Activated CD8-positive, alpha-beta memory T cell treated with anti-CD3 and anti-CD28 coated beads for 4 hours (primary cell): ENCODE measurements at places on chromosomes 4 and X.
A peak's percentile ranks its signal among the peaks of the same experiment; 100 is the strongest.

DNA sequence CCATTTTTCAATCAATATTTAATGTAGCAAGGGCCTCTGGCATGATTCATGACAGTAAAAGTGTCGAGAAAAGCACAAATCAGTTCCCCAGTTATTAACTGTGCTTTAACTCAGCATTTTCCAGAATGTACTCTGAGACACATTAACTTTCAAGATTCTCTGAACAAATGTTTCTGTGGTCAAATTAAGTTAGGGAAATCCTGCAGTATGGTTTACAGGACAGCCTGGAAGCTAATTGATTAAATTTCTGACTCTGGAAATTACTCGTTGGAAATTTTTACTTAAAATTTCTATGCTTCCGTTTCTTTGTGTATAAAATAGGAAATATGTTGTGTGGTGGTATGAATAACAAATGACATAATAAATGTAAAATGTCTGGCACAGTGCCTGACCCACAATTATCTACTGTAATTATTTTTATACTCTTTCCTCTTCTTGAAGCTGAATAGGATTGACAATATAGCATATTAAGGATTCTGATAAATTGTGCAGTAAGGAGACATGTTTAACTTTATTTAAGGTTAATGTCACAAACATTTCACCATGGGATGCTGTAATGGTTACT, 33.7 kb downstream of the STK32B start:
- DNase-seq: no peak

DNA sequence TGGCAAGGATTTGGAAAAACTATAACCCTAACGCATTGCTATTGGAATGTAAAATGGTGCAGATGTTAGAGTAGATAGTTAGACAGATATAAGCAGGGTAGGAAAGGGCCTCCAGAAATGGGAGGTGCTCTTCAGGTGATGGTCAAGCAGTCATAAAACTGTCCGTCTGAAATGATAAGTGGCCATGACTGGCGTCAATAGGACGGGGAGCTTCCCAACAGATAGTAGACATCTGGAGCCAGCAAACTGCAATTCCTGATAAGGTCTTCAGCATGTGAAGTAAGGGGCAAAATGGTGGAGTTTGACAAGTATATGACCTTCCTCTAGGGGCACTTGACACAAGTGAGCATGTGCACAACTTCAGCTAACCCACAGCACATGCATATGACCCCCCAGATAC, 250.4 kb downstream of the MAGEB5 start:
- DNase-seq: no peak

DNA sequence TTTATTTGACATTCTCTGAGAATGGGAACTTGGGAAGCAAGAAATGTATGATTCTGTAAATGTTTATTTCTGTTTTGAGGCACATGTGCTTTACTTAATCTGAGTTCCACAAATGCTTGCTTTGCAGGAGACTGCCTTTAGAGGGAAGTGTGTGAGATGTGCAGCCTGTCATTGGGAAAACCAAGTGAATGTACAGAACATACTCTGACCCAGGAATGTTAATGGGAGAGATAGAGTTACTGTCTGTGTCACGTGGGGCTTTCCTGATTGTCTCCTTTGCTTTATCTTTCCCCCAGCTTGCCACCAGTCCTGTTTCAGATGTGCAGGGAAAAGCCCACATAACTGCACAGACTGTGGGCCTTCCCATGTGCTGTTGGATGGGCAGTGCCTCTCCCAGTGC, 218.6 kb upstream of the ANXA3 start:
- DNase-seq: no peak

DNA sequence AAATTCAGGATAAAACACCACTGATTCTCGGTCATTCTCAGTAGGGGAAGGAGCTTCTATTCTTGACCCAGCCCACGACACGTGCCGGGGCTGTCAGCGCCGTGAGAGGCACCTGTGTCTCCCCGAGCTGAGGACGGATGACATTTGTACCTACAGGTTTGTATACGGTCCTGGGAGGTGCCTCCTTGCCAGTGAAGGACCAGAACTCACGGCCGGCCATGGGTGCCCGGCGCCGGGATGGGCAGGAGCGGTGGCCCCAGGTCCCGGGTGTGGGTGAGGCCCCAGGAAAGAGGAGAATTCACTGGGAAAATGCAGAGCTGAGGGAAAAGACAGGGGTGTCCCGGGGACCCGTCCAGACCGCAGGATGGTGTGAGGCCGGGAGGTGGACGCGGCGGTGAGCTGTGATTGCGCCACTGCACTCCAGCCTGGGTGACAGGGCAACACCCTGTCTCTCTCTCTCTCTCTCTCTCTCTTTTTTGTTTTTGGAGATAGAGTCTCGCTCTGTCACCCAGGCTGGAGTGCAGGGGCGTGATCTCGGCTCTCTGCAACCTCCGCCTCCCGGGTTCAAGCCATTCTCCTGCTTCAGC, 48.9 kb upstream of the PPP2R3B start:
- no peak for DNase-seq

- no peak for DNase-seq
Measured at GRCh38 chr4:52939325-52939724, 77.2 kb downstream of the RASL11B start.

DNA sequence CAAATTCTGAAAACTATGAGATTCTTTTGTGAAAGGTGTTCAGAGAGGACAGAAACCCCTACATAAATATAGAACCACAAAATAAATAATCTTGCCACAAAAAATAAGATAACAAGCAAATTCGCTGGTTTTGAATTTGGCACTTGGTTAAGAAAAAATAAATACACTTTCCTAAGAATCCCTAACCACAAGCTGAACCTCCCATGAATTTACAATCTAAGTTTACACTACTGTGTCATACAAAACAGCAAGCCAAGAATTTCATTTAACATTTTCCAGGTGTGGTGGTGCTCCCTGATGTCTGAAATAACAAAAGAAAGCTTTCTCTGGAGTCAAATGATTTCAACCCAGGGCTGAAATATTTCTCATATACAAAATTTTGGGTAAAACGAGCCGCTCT, 121.0 kb downstream of the KCNIP4 start:
- no peak for DNase-seq

GRCh38 chr4:68927165-68927564, 24.4 kb downstream of the UGT2A3 start:
- DNase-seq: no peak

GRCh38 chr4:139704915-139705485, 39.4 kb downstream of the MGST2 start:
- DNase-seq: no peak

GRCh38 chr4:173490817-173491528, 39.1 kb downstream of the HAND2 start:
- DNase-seq: no peak

- DNase-seq: no peak
Measured at GRCh38 chr4:107243141-107243781, 207.1 kb upstream of the DKK2 start.

DNA sequence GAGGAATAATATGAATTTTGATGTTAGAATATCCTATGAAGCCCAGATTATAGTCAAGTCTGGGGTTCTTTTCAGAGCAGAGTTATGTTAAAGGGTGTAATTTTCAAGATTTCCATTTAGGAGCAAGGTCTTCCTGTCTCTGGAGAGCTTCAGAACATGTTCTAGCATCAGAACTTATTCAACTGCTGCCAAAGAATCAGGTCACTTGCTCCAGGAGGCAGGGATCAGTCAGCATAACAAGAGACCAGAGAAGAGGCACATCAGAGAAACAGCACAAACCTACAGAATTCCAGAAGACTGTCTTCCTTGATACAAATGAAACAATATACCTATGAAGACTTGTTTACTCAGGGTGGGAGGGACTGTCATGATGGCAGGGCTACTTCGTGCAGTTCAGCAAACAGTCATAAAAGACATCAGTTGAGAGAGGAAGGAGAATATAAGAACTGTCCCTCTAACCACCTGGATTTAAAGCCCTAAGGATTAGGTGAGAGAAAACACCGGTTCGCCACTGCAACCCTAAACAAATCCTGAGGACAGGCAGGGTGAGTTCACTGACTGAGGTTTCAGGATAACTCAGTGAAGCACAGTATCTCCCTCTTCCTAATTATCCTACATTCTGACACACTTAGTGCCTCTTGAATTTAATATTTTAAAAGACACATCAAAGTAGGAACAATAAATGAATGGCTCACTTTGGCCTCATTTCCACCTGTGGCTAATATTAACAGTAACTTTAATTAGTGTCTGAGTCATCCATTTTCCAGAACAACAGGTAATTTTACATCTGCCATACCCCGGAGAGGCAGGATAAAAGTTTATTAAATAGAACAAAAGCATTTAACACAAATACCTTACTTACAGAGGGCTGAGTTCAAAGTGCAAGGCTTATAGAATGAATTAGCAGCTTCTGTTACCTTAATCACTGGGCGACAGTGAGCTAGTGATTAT, 93.0 kb downstream of the HDAC8 start:
- no peak for DNase-seq

DNA sequence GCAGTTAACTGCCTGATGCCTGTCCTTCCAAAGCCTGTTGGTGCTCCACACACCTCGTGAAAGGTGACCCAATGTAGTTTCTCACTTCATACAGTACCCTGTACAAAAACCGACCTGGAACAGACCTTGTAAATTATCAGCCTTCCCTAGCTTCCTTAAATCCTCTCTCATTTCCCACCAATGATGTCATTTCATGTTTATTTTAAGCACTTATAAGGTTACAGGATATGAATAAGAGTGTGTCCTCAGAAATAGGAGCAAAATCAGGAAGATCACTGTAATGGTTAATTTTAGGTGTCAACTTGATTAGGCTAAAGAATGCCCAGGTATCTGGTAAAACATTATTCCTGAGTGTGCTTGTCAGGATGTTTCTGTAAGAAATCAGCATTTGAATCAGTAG, 44.7 kb downstream of the TMEM150C start:
- DNase-seq: no peak

- no peak for DNase-seq
Measured at GRCh38 chr4:139267301-139267700, 12.7 kb downstream of the MGARP start.

DNA sequence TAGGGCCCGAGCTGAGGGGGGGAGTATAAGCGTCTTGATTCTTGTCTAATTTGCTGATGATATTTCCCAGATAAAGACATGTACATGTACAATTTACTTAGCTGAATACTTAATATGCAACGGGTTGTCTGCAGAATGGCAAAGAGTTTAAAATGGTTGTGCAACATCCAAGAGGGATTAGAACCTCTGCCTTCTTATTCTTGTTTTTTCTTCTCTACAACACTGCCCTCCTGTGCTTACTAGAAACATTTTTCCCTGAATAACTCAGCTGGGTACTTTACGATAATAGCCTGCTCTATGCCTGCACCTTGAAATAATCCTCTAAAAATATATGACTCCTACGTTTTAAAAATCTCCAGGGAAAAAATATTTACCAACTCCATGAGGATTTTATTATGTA, 41.8 kb downstream of the INTS12 start:
- no peak for DNase-seq

- no peak for DNase-seq
Measured at GRCh38 chrX:69284491-69284890, 119.2 kb upstream of the PJA1 start.

DNA sequence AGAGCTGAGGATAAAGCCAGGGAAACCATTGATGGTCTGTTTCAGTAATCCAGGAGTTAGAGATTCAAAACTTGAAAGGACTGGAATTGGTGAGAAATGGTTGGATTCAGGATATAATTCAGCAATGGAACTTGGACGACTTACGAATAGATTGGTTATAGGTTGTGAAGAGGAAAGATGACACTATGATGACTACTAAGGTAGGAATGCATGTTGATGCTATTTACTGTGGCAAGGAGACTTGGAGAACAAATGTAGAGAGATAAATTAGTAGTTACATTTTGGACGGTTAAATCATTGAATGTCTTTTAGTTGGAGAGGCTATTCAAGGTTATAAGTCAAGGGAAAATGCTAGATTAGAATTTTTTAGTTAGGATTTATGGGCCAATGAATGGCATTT, 365.4 kb upstream of the TECRL start:
- no peak for DNase-seq

GRCh38 chr4:184934961-184935360, 83.3 kb upstream of the HELT start:
- DNase-seq: no peak

- no peak for DNase-seq
Measured at GRCh38 chr4:45693746-45694145, 430.1 kb downstream of the GABRG1 start.

DNA sequence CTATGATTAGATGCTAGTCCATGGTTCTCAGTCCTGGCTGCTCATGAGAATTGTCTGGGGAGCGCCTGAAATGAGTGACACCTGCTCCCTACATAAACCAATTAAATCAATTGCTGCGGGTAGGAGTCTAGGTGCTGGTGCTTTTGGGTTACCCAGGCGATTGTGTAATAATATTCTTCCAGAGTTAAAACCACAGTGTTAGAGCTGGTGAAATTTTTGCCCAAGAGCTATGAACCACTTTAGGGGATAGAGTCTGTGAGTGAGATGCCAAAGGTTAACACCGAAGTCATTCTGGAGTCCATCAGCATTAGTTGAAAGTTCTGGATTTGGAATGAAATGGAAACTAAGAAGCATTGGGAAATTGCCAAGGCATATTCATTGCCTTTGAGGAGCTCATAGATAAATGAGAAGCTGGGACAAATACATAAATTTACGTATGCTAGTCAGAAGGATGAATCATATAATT, 15.3 kb downstream of the PDK3 start:
- no peak for DNase-seq

DNA sequence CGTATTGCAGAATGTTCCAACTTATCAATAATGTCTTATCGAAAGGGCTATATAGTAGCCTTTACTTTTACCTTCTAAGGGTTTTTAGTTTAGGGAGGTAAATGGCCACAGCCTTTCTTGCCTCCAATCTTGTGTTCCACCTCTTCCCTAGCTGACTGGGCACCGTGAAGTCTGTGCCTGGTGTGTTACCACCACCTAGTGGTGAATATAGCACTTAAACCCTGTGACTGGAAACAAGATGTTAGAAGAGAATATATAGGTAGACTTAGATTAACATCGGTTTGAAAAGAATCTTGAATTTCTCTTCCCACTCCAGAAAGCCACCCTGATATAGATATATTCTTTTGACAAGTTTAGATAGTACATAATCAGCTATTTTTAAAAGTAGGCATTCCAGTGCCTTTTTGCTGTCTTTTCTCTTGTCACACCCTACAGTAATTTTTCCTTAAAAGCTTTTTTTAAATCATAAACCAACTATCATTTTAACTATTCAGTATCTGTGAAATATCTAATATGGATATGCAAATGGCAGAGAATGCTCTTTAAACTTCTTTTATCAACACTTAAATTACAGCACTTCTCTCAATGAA, 27.8 kb upstream of the ADH7 start:
- peak; percentile 1 for DNase-seq

DNA sequence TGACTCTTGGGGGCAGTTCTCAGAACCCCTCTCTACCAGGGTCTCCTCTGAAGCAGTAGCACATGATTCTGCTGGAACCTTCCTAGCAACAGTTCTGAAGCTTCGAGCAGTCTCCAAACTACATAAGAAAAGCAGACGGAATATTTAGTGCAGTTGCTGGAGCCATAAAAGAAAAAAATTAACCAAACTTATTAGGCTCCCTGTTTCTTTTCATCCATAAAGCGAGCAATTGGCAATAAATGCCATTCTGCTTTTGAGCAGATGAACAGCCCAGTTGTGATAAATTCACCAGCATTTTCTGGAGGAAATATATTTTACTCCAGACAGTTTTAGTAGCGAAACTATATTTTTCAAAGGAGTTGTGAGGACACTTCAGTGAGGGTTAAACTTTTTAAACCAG, 250.1 kb upstream of the BOD1L1 start:
- no peak for DNase-seq

GRCh38 chr4:146975527-146975926, 29.9 kb upstream of the TTC29 start:
- no peak for DNase-seq

- no peak for DNase-seq
Measured at GRCh38 chr4:184288451-184289178, 70.9 kb upstream of the ENPP6 start.

GRCh38 chr4:117137145-117137544, 51.8 kb upstream of the TRAM1L1 start:
- no peak for DNase-seq
